ENCODE measurements at places on chromosomes 6 and 20. TPM values are rescaled to one million over a fixed set of nuclear protein-coding genes. Genes with fewer than 3 reads are reported as not detected.

The LHFPL5 gene
- not detected for total RNA-seq

The ZC3H12D gene
- total RNA-seq = 0.39 TPM

The RAET1L gene
- total RNA-seq = 0.22 TPM

The PGM3 gene
- total RNA-seq = 75.8 TPM

The HLA-DQB1 gene
- total RNA-seq = not detected

The SHLD1 gene
- total RNA-seq = 1.6 TPM

The SLC17A2 gene
- not detected for total RNA-seq

The SLC22A7 gene
- total RNA-seq = not detected

The ATP6V1G2 gene
- 1.2 TPM for total RNA-seq

The THEMIS gene
- total RNA-seq = not detected

Measured in placental epithelial cell (primary cell).